COLO829 (cell line): ENCODE measurements at places on chromosomes 5 and 9.

DNA sequence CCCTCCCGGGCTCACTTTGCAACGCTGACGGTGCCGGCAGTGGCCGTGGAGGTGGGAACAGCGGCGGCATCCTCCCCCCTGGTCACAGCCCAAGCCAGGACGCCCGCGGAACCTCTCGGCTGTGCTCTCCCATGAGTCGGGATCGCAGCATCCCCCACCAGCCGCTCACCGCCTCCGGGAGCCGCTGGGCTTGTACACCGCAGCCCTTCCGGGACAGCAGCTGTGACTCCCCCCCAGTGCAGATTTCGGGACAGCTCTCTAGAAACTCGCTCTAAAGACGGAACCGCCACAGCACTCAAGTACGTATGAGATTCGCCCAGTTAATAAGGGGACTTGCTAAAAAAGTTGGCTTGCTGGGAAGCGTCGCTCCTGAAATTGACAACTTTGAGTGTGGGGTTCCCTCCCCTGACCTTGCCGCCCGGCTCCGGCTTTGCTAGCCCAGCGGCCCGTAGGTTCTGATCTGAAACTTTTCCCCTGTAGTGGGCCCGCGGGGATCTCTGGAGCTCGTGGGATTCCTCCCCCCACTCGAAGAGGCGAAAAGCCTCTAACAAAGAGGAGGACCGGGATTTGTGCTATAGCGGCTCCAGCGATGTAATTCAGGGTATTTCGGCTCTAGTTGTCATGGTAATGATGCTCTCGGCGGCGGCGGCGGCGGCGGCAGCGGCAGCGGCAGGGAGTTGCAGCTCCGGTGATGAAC, 572 bp downstream of the NR4A3 start:
- DNase-seq: peak; percentile 63

- DNase-seq: no peak
Measured at GRCh38 chr5:109971968-109972367, 282.2 kb downstream of the MAN2A1 start.

- DNase-seq: peak; percentile 87
Measured at GRCh38 chr9:69549310-69550202, 122.6 kb downstream of the APBA1 start.

DNA sequence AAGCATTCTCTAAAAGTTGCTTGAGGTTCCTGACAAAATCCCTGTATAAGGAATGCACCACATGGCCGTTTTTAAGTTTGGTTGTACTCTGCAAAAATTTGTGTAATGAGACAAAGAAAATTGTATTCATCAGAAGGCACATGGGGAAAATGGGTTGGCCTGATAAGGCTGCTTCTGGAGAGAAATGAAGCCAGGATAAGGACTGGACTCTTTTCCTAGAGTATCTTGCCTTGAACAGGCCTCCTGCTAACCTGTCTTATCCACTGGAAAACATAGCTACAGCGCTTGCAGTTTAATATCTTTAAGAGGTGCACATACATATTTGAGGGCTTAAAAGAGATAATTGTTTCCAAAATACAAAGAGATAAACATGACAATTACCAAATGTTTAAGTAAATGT, 41.4 kb upstream of the IFNK start:
- no peak for DNase-seq

GRCh38 chr5:80369521-80369920, 38.3 kb upstream of the ZFYVE16 start:
- peak; percentile 7 for DNase-seq

GRCh38 chr5:135688385-135688784, 109.6 kb upstream of the CXCL14 start:
- DNase-seq: no peak

DNA sequence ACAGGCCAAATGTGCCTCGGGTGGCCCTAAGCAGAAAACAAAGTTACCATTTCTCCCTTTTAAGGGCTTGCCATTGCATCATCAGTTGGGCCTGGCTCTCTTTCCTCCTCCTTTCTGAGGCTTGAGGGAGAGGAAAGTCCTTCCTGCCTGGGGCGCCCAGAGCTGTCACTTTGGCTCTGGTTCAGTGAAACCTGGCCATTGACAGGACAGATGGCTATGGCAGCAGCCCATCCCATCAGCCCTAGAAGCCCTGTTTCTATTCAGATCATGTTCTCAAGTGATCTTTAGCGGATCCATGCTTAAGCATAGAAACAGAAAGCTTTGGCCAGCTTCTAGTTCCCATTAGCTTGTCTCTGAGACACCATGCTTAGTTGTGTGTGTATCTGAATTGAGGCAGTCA, 293.4 kb downstream of the YTHDC2 start:
- DNase-seq: no peak

DNA sequence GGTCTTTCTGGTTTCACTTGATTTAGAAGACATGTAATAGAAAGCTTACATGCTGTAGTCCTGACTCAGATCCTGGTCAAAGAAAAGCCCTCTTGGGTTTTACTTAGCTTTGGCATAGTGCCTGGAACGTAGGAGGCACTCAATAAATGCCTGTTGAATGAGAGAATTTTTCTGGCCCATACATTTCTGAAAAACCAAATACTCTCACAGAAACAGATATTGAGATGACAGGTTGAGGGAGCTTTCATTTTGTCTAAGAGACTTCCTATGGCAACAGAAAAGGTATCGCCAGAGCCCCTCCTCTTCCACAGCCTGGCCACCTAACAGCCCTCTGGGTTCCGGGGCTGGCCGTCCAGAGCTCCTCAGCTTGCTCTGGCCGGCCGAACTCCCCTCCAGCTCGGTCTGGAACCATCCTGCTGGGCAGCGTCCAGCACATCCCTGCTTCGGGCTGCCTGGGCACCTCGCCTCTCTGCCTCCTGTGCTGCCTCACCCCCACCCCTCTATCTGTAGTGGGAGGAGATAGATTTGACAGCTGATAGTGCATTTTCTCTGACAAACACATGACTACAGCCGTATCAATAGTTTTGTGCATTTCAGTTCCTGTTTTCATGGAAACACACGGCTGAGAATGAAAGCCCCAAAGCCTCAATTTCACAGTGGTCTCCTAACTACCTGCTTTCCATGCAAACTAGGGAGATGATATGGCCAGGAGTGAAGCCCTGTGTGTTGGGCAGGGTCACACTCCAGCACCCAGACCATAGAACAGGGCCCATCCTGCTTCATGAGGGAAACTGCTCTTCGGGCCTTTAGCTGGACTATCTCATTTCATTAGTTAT, 1.1 kb downstream of the IL4 start:
- DNase-seq: peak; percentile 74

DNA sequence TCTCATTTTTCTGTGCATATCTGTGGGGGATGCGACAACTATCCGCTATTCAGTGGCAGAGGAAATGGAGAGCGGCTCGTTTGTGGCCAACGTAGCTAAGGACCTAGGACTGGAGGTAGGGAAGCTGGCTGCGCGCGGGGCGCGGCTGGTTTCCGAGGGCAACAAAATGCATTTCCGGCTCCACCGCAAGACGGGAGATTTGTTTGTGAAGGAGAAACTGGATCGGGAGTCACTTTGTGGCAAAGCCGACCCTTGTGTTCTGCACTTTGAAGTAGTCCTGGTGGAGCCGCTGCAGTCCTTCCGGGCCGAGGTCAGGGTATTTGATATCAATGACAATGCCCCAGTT, 320 bp downstream of the PCDHB1 start:
- no peak for DNase-seq

DNA sequence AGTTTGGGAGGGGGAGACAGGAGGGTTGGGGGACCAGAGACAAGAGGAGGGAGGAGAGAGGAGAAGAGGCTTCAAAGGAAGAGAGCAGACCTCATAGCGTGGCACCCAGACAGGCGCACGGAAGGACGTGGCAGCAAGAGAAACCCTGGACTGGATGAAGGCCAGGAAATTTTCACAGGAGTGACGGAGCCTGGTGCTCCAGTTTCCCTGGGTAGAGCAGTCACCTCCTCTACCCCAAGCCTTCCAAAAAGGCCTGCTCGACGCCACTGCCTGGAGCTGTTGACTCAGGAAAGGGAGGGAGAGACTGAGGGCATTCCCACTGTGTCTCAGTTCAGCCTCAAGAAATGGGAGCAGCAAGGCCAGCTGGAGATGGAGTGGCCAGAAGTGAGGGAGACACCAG, 19.3 kb downstream of the AK8 start:
- no peak for DNase-seq

GRCh38 chr9:117242082-117242481, 172.8 kb downstream of the ASTN2 start:
- no peak for DNase-seq

- DNase-seq: no peak
Measured at GRCh38 chr9:18077941-18078678, 395.8 kb upstream of the ADAMTSL1 start.

GRCh38 chr9:38007016-38007415, 62.0 kb downstream of the SHB start:
- no peak for DNase-seq

DNA sequence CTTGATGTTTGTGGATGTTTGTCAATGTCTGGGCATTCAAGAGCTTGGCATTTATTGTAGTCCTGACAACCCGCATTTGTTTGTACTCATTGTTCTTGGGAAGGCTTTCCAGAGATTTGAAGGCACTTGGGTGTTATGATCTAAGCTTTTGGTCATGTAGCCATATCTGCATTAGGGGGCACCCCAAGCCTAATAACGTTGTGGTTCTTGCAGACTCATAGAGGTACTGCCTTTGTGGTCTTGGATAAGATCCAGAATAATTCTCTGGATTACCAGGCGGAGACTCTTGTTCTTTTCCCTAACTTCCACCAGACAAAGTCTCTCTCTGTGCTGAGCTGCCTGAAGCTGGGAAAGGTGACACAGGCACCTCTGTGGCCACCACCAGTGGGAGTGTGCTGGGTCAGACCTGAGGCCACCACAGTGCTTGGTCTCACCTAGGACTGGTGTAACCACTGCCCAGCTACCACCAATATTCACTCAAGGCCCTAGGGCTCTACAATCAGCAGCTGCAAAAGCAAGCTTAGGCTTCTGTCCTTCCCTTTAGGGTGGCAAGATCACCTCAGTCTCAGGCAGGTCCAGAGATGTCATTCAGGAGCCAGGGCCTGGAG, 144.4 kb upstream of the TAS2R1 start:
- DNase-seq: no peak

DNA sequence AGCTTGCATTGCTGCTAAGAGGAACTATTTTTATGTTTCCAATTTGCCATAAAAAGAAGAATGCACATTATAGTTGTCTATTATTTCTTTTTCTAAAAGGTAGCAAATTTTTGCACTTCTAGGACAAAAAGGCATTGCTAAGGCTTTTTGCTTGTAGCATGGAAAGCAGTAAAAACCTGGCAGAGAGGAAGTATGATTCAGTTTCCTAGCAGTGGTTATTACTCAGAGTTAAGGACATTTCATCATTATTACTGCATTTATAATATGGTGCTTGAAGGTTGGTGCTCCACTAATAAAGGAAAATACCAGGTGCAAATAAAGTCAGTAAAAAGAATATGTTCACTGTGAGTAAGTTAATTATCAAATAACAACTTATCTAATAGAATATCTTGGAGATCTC, 179.8 kb upstream of the PLPPR1 start:
- no peak for DNase-seq

GRCh38 chr9:37149666-37150308, 29.4 kb downstream of the ZCCHC7 start:
- DNase-seq: no peak

GRCh38 chr5:21810737-21811316, 1042.3 kb downstream of the CDH12 start:
- DNase-seq: peak; percentile 2

DNA sequence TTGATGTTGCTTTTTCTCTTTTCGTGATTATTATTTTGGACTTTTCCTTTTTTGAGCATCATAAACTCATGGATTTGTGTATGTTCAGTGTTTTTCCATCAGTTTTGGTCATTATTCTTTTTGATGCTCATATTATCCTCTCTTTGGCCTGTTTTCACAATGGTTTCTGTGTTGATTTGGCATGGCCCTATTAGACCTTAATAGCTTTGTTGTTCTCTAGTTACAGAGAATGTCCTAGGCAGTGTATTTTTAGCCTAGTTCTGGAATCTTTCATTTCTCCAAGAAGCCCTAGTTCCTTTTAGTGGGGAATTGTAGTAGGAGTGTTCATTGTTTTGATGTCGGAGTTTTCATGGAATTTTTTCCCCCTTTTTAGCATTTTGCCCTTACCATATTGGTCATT, 41.3 kb upstream of the ROPN1L start:
- DNase-seq: peak; percentile 57

GRCh38 chr5:51495672-51496071, 112.4 kb downstream of the ISL1 start:
- peak; percentile 23 for DNase-seq

GRCh38 chr5:27906931-27907601, 868.7 kb upstream of the CDH9 start:
- DNase-seq: no peak

GRCh38 chr9:129253803-129254381, 75.8 kb upstream of the IER5L start:
- no peak for DNase-seq

DNA sequence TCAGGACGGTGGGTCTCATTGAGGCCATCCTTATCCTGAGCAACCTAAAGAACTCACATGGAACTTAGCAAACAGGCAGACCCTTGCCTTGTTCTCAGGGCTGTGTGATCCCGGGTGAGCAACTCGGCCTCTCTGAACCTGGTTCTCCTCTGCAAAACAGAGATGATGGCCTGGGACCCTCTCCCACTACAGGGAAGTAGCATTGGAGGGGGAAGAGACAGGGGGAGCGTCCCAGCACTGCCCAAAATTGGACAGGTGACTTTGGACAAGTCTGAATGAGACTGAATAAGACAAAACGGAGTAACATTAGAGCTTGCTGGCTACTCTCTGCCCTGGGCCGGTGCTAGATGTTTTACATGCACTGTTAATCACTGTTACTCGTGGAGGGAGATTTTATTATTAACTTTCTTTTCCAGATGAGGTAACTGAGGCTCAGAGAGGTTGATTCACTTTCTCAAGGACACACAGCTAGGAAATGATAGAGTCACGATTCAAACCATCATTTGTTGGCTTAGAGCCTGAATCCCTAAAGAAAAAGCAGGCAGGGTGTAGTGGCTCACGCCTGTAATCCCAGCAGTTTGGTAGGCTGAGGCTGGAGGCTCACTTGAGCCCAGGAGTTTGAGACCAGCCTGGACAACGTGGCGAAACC, 136.4 kb downstream of the C9orf50 start:
- DNase-seq: no peak

DNA sequence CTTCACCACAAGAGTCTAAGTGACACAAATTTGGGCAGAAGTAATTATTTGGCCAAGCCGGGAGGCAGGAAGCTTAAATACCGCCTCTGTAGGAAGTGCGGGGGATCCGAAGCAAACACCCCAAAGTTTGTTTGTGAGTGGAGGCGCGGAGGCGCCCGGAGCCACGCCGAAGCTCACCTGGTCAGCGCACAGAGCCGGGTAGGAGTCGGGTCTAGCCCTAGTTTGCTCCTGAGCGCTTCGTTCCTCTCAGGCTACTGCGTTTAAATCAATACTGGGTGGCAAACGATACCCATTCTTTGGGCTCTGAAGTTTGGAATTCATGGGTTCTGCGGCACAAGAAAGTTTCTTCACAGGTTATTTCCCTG, 855 bp downstream of the MCC start:
- DNase-seq: no peak

DNA sequence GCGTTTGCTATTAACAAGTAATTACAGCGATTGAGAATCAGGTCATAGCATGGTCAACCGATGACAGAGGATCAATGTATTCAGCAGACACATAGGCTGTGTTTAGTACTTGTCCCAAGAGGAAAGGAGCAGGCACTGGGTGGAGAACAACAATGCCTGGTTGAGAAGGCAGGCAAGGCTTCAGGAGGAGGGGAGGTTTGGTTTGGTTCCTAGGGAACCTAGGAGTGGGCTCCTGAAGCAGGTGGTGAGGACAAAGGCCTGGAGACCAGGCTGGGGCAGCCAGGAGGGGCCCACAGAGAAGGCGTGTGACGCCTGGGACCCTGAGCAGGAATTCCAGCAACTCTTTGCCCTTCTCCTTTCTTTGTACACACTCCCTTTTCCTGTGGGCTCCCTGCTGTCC, 195.6 kb downstream of the SPOCK1 start:
- DNase-seq: no peak

GRCh38 chr5:149834246-149834855, 104.2 kb downstream of the PPARGC1B start:
- DNase-seq: peak; percentile 45
